ENCODE measurements at places on chromosomes 3 and 15.

DNA sequence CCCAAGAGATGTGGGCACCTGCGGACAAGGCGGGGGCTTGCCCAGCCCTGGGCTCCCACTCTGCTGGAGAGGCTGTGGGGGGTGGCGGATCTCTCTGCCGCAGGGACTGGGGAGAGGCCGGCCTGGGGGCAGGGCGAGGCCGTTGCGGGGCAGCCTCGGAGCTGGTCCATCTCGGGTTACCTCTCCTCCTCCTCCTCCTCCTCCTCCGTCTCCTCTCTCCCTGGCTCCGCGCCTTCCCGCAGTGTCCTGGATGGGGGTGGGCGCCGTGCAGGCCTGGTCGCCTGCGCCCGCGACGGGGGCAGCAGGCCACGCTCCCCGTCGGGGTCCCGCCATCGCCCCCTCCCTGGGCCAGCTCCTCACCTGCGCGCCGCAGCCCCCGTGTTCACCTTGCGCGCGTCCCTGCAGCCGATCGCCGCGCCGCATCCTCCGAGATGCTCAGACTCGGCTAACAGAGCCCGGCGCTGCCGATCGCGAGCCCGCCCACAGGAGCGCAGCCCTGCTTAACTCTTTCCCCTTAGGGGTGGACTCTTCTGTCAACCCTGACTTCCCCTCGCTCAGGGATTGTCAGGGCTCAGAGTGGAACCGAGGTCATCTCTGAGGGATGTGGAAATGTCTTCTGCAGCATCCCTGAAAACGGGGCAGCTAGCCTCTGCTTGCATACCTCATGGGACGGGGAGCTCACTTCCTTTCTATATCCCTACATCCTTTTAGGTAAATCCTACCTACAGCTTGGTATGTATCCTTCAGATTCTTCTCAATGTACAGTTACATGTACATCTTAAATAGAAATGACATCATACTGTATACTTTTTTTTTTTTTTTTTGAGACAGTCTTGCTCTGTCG is at the start of gene PRRT3:
Gene PRRT3 (minus strand): TSS at position 447 of the 844 bp plus-strand sequence. CDS start 2,293 bp downstream, outside the sequence.
- DNase-seq, result peak; percentile 46

DNA sequence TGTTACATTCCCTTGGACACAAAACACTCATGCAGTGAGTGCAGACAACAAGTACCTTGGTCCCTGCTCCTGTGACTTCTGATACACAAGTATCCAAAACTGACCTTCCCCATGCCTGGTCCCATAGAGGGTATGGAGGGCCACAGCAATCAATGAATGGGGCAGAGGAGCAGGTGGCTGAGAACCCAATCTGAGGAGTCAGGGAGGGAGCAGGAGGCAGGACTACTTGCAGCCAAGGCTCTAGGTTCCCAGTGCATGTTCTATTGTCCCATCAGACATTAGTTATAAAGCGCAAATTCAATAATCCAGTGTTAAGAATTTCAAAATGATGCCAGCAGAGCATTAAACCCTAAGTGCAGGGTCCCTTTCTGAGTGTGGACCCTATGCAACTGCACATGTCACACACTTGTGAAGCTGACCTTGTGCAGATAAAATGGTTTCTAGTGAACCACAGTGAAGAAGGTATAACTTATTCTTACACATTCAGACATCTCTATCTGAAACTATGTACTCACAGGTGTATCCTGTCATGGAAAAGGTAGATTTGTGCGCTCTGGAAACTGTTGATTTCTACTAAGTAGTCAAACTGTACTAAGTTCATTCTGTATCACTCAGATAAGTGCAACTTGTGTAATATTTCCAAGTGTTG is 107.3 kb upstream of the ABI3BP start:
- no peak for DNase-seq

DNA sequence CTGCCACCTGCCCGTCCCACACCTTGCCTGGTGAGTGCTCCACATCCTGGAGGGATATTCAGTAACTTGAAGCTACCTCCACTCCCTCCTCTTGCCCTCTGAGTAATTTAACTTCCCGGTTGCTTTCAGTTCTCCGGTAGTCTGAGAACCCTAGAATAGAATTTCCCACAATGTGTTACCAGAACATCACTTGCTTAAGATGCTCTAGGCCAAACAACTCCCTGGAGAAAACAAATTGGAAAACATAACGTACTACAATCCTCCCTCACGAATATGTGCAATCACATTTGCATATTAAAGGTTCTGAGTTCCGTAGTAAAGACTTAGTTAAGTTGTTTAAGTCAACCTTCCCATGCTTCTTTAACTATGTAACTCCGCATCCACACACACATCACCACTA is 44.8 kb downstream of the SLCO2A1 start:
- no peak for DNase-seq

DNA sequence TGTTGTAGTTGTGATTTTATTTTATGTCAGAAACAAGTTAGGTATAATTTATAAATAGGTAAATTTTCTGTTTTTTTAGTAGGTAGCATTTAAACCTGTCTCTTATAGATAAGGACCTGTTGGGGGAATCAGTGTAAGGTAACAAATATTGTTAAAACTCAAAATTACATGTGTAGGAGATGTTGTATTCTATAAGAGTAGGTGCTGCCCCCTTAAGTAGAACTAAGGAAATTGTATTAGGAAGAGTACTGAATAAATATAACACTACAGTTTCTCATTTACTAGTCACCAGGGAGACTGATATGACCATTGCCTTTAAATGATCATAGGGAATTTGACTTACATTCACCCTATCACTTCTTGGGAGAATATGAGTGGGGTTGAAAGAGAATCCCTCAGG is 31.2 kb downstream of the SLC25A36 start:
- no peak for DNase-seq

- DNase-seq, result no peak
Observed at GRCh38 chr15:77839456-77839855, 206.7 kb upstream of the LINGO1 start.

DNA sequence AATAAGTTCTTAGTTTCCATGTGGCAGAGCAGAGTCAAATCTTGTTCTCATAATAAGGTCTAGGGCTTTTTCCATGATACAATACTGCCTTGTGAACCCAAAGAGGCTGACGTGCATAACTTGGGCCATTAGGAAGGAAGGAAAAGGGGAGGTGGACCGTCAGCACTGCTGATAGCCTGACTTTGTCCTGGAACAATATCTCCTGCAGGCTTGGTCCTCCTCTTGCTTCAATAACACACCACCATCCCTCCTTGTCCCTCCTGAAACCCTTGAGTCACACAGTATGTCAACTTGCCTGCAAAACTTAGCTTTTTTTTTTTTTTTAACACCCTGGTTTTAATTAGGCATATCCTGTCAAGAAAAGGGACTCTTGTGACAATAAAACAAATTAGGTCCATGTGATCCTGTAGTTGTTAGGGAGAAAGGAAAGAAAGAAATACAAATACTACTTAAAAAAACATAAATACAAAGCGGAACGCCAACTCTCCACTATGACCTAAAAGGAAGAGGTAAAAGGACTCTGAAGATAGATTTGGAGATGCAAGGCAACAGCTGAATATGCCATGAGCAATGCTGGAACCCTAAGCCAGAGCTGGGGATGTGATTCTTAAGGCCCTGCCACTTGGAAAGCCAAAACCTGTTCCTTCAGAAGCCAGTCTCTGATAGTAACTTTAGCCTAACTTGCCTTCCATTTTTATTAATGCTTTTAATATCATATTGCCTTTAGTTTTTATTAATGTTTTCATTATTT is 67.0 kb downstream of the WWTR1 start:
- no peak for DNase-seq

- no peak for DNase-seq
Observed at GRCh38 chr3:109195815-109196214, 59.3 kb downstream of the C3orf85 start.

Data from central memory CD4-positive, alpha-beta T cell (primary cell).